Stimulated activated CD4-positive, alpha-beta T cell treated with anti-CD3 and anti-CD28 coated beads, Interleukin-4, amount 100 ng/mL, for 1 hour (primary cell): ENCODE measurements at places on chromosomes 2 and 18.
A peak's percentile ranks its signal among the peaks of the same experiment; 100 is the strongest.

DNA sequence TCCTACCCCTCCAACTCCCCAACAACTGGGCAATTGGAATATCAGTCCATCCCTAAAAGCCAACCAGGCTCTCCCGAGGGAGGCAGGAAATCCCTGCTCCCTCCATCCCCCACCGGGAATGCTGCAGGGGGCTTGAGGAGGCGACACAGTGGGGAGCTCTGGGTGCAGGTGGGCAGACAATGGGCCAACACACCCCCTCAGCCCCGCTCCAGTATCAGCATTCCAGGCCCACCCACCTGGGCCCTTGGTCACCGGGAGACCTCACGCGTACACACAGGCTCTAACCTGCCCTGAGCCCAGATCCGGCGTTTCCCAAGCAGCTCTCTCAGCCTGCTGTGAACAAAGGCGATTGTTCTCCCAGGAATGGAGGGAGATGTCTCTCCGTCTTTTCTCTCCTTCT is 37.6 kb upstream of the FZD7 start:
- DNase-seq = no peak

DNA sequence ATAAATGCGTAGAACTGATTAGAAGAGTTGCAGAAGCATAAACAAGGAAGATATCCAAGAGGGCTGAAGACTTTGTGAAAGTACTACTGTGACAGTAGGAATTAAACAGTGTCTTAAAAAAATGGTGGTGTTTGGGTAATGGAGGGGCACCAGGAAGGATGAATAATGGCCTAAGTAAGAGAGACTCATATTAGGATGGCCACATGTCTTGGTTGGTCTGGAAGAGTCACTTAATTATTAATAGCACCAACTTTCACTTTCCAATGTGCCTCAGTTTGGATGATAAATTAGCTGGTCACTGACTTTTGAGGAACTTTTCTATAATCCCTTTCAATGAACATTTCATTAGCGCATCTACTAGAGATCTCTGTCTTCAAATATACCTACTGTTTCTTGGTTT is 372.2 kb downstream of the NYAP2 start:
- no peak for DNase-seq

- no peak for DNase-seq
These were observed 62.9 kb downstream of the MTHFD2 start for GRCh38 chr2:74261204-74261864.

DNA sequence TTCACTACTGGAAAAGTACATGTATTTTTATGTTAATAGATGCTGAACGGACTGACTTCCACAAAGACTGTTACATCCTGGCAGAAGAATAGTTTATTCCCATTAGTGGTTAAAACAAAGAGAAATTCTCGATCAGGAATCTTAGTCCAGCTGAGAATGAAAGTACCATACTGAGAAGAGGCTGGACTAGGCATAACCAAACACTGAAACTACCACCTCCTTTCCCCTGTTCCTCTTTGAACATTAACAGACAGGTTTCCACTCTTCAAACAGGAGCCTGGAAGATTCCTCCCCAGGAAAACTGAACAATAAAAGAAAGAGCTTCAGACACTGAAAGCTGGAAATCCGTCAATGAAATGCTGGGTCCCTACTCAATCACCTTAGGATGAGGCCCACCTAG is 25.8 kb downstream of the LDAH start:
- no peak for DNase-seq

GRCh38 chr18:3624935-3625741 is 175.2 kb downstream of the TGIF1 start:
- DNase-seq = peak; percentile 65

DNA sequence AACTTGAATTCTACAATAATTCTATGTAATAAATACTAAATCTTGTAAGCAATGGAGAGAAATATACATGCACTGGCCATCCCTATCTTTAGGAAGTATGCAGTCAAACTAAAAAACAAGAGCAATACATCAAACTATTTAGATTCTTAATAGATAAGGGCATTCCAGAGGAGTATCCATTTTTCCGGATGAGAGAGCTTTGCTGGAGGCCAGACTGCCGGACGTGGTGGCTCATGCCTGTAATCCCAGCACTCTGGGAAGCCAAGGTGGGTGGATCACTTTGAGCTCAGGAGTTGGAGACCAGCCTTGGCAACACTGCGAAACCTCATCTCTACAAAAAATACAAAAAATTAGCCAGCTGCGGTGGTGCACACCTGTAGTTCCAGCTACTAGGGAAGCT is 60.8 kb downstream of the KIF5C start:
- no peak for DNase-seq

- no peak for DNase-seq
These were observed 73.8 kb upstream of the AGAP1 start for GRCh38 chr2:235419996-235420395.

DNA sequence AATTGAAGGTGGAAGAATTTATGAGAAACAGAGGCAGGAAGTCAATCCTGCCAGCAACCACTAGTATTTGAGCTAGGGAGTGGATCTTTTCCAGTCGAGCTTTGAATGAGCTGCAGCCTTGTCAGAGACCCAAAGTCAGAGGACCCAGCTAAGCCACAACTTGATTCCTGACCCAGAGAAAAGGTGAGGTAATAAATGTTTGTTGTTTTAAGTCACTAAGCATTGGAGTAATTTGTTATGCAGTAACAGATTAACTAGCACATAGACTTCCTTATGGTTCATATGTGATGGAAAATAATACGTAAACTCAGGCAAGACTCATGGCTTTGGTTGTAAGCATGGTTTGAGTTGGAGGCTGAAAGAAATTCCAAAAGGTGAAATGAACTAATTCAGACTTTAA is 21.6 kb downstream of the EFEMP1 start:
- no peak for DNase-seq

DNA sequence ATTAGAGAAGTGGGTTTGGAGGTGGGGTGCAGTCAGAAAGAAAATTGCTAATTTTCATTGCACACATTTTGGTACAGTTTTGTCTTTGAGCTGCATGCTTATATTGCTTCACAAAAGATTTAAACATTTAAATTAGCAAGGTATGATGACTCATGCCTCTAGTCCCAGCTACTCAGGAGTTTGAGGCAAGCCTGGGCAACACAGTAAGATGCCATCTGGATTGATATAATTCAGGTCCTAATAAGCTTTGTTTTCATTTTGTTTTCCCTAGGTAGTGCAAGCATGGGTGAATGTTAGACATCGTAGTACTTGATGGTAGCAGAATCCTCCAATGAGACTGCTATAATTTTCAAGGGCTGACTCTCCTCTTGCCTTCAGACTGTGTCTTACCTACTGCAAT is 396.7 kb upstream of the RGPD4 start:
- DNase-seq = no peak

- DNase-seq = no peak
These were observed 3.4 kb downstream of the ZEB2 start for GRCh38 chr2:144516411-144516980.

GRCh38 chr18:9722691-9723090 is 14.6 kb downstream of the RAB31 start:
- DNase-seq = no peak

DNA sequence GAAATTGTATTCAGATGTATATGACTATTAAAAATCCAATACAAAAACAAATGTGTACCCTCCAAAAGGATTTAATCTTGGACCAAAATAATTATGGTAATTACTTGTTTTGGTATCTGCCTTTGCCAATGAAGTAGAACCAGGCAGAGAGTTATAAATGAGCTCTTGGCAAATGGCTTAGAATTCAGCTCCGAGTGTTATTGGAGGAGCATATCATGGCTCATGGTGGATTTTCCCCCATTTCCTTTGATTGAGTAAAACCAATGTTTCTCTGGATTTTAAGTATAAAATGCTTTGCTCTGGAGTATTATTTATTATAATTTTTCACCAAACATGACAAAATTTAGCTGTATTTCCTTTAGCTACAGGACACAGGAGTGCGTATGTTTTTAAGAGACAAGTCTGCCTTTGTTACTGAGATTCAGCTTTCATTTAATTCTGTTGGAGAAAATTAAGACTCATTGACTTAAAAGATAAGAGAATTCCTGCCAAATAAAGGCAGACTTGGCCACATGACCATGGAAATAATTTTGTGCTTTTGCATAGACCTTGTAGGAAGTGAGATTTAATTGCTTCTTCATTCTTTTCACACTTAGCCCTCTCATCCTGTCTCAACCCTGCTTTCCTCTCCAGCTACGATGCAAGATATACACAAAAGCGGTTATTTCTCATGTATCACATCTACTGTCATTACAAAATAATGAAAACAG is 281.0 kb upstream of the SOX11 start:
- no peak for DNase-seq

- no peak for DNase-seq
These were observed 12.7 kb upstream of the PAX3 start for GRCh38 chr2:222311319-222311977.

- no peak for DNase-seq
These were observed 9.3 kb downstream of the RHOB start for GRCh38 chr2:20456116-20456571.

DNA sequence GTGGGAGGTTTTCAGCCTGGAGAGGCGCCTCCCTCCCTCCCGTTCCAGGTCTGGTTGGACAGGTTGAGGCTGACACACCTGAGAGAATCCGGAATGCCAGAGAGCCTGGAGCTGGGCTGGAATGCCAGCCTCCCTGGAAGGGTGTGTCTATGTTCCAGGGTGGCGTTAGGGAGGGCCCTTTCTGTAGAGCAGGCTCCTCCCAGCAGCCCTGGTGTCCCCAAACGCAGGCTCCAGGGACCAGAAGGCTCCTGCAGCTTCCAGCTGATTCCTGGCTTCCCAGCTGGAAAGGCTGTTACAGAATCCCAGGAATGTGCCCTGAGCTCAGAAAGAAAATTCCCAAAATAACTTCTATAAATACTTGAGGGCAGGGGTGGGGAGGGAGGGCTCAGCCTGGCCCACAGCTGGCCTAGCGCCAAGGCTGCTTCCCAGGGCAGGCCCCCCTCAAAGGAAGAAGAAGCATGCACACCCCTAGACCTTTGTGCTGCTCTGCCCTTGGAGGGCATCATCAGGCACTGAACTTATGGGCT is 85.4 kb downstream of the STPG4 start:
- no peak for DNase-seq

- no peak for DNase-seq
These were observed 47.1 kb downstream of the KCNG3 start for GRCh38 chr2:42446503-42447271.

GRCh38 chr2:233803292-233803911 is 25.3 kb downstream of the MROH2A start:
- DNase-seq = no peak

DNA sequence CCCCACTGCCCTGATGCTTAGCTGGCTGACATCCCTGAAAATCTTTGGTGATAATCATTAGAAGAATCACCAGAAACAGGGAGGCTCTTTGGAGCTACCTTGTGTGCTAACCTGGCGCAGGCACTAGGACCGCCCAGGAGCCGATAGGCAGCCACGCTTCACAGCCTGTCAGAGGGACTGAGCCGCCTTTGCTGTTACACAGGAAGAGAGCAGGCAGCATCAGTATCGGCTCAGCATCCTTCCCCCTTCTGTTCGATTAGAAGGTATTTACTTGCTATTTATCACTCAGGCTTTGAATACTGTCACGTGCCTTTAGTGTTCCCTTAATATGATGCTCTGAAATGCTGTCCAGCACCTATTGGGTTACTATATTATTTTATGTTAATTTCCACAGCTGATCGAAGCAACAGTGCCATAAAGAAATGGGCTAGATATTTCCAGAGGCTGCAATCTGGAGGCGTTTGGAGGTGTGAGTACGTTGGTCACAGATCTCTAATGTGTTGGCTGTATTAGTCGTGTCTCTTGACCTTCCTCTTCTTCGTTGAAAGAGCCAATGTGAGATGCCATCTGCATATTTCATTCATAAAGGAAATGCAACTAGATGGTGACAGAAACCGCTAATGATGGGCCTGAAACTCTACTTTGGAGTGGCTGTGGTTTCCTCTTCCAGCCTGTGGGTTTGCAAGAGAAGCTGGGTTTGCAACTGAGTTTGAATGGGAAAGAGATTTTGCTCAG is 110.4 kb upstream of the RAB27B start:
- DNase-seq = peak; percentile 30

GRCh38 chr18:9629709-9630108 is 15.3 kb upstream of the PPP4R1 start:
- DNase-seq = no peak

GRCh38 chr18:54860941-54861340 is 32.7 kb downstream of the RAB27B start:
- DNase-seq = no peak

GRCh38 chr18:74348581-74348980 is 32.9 kb downstream of the C18orf63 start:
- DNase-seq = no peak

DNA sequence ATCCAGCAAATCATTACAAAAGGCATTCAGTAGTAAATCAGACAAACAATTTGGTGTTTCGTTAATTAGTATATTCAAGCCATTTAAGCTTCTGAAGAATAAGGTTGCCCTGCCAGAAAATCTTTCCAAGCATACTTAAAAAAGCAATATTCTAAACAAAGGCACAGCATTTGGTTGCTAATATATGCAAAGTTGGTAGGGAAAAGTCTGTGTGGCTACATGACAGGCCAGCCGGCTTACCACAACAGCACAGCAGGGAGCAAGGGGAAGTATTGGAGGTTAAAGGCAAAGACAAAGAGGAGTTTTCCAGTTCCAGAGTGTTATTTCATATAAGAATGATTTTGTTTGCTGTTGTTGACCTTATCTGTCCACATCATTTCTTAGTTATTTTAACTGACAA is 282.3 kb downstream of the MBD5 start:
- DNase-seq = no peak

GRCh38 chr18:25464227-25464626 is 112.3 kb upstream of the ZNF521 start:
- no peak for DNase-seq

- DNase-seq = no peak
These were observed 47.4 kb upstream of the RMDN2 start for GRCh38 chr2:37877457-37878315.

DNA sequence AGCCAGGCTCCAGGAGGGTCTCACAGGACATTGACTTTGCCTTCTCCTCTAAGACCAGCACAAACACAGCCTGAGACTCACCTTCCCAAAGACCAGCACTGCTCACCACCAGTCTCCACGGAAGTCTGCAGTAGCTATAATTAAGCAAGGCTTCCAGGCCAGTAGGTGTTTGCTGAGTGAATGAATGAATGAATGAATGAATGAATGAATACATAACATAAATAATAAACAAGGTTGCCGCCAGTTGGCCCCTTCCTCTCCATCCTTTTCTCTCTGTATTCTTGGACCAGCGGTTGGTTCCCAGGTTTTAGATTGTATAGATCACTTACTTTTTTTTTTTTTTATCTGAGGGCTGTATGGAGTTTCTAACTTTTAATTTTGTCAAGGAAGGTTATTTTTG is 222.4 kb upstream of the ID2 start:
- DNase-seq = no peak

DNA sequence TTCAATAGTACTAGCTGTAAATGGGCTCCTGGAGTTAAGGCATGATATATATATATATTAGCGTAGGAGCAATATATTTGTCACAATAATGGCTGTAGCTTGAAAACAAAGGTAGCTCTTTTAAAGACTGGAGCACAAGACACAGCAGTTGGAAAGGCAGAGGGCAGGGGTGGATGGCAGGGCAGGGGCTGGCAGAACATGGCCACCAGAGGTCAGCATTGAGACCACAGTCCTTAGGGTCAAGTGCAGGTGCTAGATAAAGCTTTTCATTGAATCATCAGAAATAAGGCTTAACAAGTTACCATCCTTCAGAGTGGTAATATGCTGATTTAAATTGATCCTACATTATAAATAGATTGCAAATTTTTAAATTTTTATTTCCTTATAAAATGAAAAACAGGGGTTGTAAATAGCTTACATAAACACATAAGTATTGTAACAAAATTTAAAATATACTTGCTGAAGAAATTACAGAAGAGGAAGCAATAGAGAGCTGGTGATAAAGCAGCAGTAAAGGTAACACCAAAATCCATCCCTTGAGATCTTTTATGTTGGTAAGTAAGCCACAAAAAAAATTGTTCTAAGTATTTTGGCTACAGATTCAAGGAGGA is 161.2 kb upstream of the PIEZO2 start:
- peak; percentile 13 for DNase-seq
